ENCODE measurements at places on chromosomes 5 and 9. TPM values are rescaled to one million over a fixed set of nuclear protein-coding genes. Genes with fewer than 3 reads are reported as not detected.

GRCh38 chr9:105305856-105306255 lies 61.4 kb downstream of the SLC44A1 start:
- no peaks in the 10 kb centered on the region for H3K36me3 ChIP-seq
- H3K4me3 ChIP-seq: no peak overlapping the region
- no peaks in the 10 kb centered on the region for H3K27me3 ChIP-seq

GRCh38 chr5:99900302-99900852 lies 634.8 kb upstream of the FAM174A start:
- H3K4me1 ChIP-seq: no peaks in the 10 kb centered on the region
- no peaks in the 10 kb centered on the region for H3K27me3 ChIP-seq

Gene TNFSF8
- not detected for total RNA-seq

Gene TPPP
- total RNA-seq: 2.7 TPM

DNA sequence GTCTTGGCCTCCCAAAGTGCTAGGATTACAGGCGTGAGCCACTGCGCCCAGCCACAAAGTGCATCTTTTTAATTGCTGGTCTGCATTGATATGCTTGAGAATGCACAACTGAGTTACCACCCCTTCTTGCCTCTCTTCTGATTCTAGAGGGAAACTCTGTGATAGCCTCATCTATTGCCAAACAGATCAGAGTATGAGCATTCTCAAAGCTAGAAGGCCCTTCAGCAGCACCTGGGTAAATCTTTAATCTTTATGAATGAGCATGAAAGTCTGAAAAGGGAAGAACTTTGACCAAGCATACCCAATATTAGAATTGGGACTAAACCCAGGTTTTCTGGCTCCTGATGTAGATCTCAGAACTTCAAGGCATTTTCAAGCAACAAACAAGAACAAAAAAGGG lies 298.3 kb upstream of the TNC start:
- no peaks in the 10 kb centered on the region for H3K27me3 ChIP-seq
- no peaks in the 10 kb centered on the region for H3K36me3 ChIP-seq
- DNase-seq: no peak
- no peaks in the 10 kb centered on the region for H3K4me1 ChIP-seq
- H3K4me3 ChIP-seq: no peak overlapping the region

- no peak overlapping the region for H3K4me3 ChIP-seq
- peaks cover 6% of the 10 kb centered on the region for H3K36me3 ChIP-seq
- H3K27me3 ChIP-seq: no peaks in the 10 kb centered on the region
- no peak for DNase-seq
- H3K27ac ChIP-seq: peak overlapping the region; percentile 92
- H3K4me1 ChIP-seq: peaks cover 4% of the 10 kb centered on the region
These were observed 12.3 kb upstream of the MRNIP start for GRCh38 chr5:179870952-179871351.

Measured in neural crest cell (in vitro differentiated cells).